ENCODE measurements at places on chromosomes 12 and 14. TPM values are rescaled to one million over a fixed set of nuclear protein-coding genes. Genes with fewer than 3 reads are reported as not detected.

- DNase-seq = no peak
Measured at GRCh38 chr14:91329486-91330014, 85.0 kb upstream of the GPR68 start.

DNA sequence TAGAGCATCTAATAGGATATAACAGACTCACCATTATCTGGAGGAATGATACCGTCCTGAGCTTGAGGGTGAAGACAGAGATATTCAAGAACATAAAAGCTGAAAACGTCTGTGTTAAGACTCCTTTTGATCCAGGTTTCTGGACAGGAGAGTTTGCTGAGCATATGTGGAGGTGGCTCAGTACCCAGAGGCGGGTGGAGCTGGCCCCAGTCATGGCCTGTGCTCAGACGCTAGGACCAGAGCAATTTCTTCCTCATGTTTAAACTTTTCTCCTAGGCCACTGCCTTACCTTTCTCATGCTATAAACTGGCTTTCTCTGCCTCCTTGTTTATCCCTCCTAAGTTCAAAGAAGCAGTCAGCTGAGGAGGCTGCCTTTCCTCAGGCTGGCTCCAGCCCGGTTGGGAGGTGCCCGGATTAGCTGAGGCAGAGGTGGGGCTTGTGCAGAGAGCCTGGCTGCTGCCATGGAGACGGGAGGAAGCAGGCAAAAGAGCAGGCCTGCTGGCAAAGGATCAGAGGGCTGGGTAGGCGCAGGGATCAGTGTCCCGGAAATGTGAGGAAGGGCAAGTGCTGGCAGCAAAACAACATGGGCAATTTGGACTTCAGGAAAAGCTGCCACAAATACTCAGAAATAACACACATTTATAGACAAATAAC lies 13.7 kb downstream of the COA8 start:
- DNase-seq = peak; percentile 77

GRCh38 chr12:126558810-126559209 lies 1493.6 kb downstream of the AACS start:
- no peak for DNase-seq

GRCh38 chr12:53733807-53734200 lies 6.6 kb upstream of the CALCOCO1 start:
- no peak for DNase-seq

DNA sequence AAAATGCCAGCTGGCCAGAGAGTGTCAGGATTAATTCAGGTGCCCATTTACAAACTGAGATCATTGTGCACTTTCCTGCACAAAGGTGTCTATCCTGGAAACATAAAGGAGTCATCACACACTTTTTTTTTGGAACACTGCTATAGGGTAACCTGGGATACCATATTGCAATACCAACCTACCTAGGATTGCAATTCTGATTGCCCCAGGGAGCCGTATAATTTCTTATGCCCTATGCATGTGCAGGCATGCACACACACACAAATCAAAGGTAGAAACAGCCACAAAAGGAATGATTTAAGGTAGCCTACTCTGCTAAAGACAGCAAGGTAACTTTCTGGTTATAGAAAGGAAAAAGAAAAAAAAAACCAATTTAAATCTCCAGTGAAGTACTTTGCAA lies 285.3 kb upstream of the KITLG start:
- no peak for DNase-seq

AEBP2 gene
- total RNA-seq = 43.8 TPM

- no peak for DNase-seq
Measured at GRCh38 chr12:24931666-24932405, 17.1 kb downstream of the BCAT1 start.

GRCh38 chr14:88962356-88962755 lies 137.9 kb downstream of the TTC8 start:
- no peak for DNase-seq

GRCh38 chr12:105032703-105033357 lies 46.7 kb downstream of the NOPCHAP1 start:
- DNase-seq = no peak

DNA sequence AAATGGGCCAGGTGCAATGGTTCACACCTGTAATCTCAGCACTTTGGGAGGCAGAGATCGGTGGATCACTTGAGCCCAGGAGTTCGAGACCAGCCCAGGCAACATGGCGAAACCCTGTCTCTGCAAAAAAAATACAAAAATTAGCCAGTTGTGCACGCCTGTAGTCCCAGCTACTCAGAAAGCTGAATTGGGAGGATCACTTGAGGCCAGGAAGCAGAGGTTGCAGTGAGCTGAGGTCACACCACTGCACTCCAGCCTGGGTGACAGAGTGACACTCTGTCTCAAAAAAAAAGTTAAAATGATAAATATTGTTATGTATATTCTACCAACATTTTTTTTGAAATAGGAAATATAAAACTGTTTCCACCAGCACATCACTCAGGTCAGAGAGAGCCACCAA lies 64.9 kb downstream of the NDUFA12 start:
- no peak for DNase-seq

DNA sequence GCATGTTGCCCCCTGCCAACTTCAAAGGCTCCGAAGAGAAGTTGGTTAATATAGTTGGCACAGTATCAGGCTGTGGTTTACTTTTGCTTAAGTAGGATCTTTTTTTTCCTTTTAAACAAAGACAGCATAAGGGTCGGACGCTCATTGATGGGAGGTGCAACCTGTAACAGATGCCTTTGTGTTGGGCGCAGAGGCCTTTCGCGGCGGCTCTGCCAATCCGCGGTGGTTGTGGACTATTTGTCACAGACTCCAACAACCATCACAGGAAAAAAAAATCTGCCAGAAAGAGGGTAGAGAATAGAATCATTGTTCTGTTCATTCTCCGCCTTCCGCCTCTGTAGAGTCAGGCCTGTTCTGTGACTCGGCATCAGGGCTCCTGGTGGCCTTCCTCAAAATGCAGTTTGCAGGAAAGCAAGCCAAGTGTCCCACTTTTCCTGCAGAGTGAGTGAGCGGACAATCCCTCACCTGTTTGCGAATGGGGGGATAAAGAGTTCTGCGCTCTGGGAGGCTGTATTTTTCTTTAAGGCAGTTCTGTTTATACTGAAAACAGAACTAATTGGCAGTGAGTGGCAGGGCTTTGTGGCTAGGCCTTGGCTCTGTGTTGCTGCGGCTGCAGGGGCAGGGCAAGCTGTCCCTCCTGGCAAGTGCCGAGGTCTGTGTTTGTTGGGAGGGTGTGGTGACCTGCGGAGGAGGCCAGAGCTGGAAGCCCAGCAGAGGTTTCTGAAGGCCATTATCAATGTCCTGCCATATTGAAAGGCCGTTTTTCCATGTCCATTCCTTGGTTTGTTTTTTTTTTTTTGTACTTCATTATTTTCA lies 83.0 kb upstream of the PIWIL1 start:
- no peak for DNase-seq

RDH12 gene
- total RNA-seq = 21.7 TPM

PELI2 gene
- total RNA-seq = 22.5 TPM

GRCh38 chr12:5247144-5247543 lies 184.8 kb upstream of the NTF3 start:
- no peak for DNase-seq

GRCh38 chr12:116677202-116677661 lies 60.6 kb downstream of the SPRING1 start:
- no peak for DNase-seq

GRCh38 chr12:123034022-123034541 lies 53.6 kb downstream of the ARL6IP4 start:
- no peak for DNase-seq

- no peak for DNase-seq
Measured at GRCh38 chr14:99643343-99643742, 1.6 kb upstream of the HHIPL1 start.

DHRS2 gene
- not detected for total RNA-seq

- DNase-seq = no peak
Measured at GRCh38 chr12:117921929-117922777, 46.6 kb downstream of the KSR2 start.

DNA sequence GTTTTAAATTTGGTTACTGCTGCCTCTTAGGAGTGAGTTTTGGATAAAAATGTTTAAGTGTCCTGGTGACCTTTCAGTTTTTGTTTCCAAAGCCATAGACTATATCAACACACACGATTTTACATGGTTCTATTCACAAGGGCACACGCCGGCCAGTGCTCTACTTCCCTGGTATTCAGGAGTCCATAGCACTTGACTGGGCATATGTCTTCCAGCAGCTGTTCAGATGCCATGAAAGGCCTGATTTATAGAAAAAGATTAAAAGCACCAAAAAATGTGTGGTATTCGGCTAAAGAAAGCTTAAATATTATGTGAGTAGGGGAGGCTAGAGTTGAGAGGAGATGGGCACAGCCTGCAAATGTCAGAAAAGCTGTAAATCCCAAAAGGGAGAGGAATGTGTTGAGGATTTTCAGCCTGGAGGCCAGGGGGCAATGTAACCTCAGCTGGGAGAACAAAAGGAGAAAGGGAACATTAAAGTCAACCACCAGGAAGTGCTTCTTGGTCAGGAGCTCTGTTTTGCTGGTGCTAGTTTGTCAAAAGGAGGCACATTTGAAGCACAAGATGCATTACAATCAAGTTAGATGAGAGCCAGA lies 478.4 kb downstream of the RAD51B start:
- DNase-seq = no peak

DNA sequence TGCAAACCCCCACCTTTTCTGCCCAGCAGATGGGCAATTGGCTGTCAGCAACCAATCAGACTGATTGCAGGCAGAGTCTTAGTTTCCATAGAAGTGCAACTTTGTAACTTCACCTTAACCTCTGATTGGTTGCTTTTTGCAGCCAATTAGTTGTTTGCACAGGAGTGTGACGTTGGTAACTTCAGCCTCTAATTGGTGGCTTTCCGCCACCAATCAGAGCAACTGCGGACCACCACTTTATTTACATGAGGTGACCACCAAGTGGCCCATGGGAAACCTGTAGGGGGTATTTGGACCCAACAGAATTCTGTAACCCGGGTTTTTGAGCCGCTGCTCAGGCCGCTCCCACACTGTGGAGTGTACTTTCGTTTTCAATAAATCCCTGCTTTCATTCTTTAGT lies 32.3 kb downstream of the CDKN1B start:
- DNase-seq = no peak

SNRNP35 gene
- total RNA-seq = 21.8 TPM

- DNase-seq = peak; percentile 11
Measured at GRCh38 chr14:42778984-42779383, 1172.3 kb downstream of the LRFN5 start.

GRCh38 chr14:99517643-99518381 lies 36.6 kb downstream of the CCNK start:
- DNase-seq = no peak

- DNase-seq = no peak
Measured at GRCh38 chr14:69861025-69861569, 18.1 kb upstream of the SMOC1 start.

GRCh38 chr12:132285991-132286681 lies 43.3 kb downstream of the GALNT9 start:
- peak; percentile 15 for DNase-seq

SPRYD4 gene
- 1.4 TPM for total RNA-seq

- DNase-seq = no peak
Measured at GRCh38 chr12:109714913-109715244, 1.3 kb downstream of the FAM222A start.

DNA sequence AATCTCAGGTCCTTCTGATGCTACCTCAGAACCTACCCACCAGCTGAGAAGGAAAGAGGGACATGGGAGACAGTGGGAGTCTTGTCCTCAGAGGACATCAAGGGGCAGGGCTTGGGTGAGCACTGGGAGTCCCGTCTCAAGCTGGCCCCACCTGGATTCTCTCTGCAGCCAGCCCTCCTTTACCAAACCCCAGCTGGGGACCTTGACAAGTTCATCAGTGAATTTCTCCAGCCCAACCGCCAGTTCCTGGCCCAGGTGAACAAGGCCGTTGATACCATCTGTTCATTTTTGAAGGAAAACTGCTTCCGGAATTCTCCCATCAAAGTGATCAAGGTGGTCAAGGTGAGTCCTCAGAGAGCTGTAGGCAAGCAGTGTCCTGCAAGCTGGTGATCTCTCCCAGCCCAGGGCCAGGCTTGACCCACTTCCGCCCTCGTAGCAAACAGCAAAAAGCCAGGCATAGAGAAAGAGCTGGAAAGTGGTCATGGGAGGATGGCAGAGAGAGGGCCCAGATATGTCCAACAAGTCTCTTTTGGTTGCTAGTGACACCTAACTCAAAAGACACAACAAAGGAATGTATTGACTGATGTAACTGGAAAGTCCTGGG lies 14.2 kb upstream of the OAS2 start:
- DNase-seq = no peak

GRCh38 chr12:105233041-105233905 lies 2.7 kb downstream of the APPL2 start:
- DNase-seq = no peak

DNA sequence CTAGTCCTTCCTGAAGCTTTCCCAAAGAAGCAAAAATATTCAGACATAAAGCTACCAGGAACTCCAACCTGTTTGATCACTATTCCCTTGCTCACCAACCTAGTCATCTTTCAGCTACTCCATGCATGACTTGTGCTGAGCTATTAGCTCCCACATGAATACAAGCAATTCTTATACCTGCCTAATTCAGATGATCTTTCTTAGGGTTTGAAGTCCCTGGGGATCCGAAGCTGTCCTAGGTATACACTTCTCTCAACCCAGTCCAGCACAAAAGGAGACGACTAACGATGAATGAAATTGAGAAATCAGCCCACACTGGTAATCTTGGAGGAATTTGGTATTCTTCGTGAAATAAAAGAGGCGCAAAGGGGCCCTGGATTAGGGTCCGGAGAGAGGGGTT lies 631 bp upstream of the PTGR2 start:
- DNase-seq = no peak

GRCh38 chr12:93208011-93208410 lies 169.7 kb upstream of the NUDT4 start:
- DNase-seq = no peak

DNA sequence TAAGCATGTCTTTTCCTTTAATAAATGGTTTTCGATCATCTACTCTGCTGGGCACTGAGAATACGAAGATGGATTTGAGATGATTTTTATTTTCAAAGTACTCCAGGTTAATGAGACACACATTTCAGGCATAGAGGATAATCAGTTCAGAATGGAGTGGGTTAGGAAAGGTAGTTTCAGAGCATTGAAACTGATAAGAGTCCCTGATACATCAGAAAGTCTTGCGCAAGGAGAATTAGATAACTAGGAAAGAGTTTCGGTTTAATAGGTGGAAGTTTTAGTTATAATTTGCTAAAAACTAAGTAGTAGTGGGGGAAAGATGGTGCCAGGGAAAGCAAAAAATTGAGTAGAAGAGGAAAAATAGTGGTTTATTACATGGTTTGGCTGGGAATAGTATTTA lies 50.1 kb downstream of the ZDHHC17 start:
- no peak for DNase-seq

DNA sequence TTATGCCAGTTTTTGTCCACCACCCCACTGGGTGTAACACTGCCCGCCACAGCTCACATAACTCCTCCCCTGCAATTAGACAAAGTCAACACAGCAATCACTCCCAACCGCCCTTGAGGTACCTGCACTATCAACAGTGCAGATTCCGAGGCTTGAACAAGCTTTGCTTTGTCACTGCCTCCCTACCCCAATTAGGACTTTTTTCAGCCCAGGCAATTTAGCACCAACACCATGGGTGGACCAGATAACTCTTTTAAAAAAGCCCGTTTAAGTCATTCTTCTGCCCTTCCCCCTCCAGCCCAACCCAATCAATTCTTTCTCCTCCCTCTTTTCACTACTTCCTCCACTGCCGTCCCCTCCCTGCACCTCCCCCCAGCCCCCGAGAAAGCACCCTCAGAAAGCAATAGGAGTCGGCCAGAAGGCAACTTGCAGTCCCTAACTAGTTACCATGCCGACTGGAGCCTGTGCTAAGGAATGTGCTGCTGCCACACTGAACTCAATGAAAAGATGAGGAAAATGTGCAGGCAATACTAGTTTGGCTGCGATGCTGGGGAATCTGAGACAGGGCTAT lies 45.7 kb upstream of the OTX2 start:
- no peak for DNase-seq
